ENCODE measurements at places on chromosomes 16 and 17.

DNA sequence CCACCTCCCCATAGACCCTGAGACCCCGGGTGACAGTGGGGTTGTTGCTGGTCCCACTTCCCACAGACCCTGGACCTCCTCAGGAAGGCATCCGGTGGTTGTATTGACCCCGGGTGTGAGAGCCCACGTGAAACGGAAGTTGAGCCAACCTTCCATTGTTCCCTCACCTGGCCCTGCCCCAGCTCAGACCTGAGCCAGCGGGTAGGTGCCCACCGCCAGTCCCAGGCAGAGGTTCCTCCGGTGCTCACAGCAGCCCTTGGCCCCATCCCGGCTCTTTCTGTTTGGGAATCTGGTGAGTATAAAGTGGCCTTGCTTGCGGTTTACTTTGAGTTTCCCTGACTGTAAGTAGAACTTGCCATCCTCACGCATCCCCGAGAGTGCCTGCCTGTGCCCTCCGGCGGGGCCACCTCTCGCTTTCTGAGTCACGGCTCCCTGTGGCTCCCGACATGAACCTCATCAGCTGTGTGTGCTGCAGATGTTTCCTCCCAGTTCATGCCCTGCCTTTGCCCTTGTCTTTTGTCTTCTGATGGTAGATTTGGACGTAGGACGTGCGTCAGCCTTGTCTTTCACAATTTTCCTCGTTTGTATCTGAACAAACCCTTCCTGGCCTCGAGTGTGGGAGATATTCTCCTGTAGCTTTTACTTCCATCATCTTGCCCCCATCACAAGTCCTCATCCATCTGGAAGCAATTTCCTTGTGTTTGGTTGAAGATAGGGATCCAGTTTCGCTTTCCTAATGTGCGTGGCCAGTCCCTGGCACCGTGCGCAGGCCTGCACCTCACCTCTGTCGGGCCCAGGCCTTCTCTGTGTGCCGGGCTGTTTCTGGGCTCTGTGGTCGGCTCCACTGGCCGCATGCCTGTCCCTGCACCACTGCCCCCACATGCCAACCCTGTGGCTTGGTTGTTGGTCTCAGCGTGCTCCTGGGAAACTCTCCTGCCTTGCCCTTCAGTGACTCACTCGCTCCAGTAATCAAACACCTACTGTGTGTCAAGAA, 76.0 kb downstream of the METRNL start:
- DNase-seq, result no peak

DNA sequence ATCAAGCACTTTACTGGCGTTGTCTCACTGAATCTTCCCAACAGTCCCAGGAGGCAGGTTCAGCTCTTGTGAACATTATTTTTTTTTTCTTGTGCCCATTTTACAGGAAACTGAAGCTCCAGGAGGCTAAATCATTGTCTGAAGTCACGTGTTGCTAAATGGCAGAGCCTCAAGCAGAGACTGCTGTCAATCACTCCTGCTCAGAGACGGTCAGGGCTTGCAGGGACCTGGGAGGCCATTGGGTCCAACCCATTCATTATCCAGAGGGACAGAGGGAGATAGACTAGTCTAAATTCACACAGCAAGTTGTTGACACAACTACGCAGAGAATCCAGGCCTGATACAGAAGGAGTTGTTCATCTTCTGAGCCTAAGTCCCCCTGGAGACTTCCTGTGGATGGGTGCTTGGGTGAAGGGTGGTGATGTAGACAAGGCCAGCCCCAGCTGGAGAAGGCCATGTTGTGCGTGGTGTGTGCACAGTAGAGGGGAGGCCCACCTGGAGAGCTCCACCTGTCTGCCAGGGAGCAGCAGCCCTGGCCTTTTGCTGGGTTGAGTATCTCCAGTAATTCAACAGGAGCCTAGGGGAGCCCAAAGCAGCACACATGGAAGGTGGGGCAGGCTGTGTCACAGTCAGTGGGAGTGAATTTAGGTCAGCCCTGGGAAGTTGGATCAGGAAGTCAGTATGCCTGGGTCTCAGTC, 24.3 kb upstream of the C1QL1 start:
- no peak for DNase-seq

GRCh38 chr17:45949755-45950320, 49.2 kb upstream of the STH start:
- DNase-seq, result no peak

- DNase-seq, result no peak
These were observed 97.9 kb upstream of the ZNF750 start for GRCh38 chr17:82937411-82938371.

DNA sequence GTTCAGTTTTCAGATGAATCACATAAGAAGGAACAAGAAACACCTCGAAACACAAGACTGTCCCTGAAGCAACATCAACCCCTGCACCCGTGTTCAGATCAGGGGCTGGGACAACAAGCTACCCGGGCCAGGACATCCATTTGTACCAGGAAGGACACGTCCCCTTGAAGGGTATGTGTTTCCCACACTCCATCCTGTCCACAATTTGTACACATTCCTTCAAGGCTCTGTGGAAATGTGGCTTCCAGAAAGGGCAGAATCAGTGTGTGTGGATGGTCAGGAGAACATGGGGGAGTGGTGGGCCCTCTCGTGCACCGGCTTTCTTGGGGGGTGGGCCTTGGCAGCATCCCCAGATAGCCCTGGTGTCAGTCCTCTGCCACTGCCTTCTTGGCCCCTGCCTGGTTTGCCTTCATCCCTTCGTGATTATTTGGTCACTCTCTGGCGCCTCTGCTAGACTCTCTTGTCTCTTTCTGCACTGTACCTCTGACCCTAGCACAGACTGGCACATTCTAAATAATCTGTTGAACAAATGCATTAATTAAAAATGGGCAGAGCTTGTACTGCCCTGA, 10.3 kb downstream of the KIFC3 start:
- DNase-seq, result no peak

GRCh38 chr17:48592577-48592976, 1.0 kb downstream of the HOXB5 start:
- DNase-seq, result no peak

- peak; percentile 58 for DNase-seq
These were observed 254.4 kb downstream of the C16orf95 start for GRCh38 chr16:87062569-87063442.

GRCh38 chr17:45848868-45849535, 4.3 kb downstream of the SPPL2C start:
- DNase-seq, result no peak

DNA sequence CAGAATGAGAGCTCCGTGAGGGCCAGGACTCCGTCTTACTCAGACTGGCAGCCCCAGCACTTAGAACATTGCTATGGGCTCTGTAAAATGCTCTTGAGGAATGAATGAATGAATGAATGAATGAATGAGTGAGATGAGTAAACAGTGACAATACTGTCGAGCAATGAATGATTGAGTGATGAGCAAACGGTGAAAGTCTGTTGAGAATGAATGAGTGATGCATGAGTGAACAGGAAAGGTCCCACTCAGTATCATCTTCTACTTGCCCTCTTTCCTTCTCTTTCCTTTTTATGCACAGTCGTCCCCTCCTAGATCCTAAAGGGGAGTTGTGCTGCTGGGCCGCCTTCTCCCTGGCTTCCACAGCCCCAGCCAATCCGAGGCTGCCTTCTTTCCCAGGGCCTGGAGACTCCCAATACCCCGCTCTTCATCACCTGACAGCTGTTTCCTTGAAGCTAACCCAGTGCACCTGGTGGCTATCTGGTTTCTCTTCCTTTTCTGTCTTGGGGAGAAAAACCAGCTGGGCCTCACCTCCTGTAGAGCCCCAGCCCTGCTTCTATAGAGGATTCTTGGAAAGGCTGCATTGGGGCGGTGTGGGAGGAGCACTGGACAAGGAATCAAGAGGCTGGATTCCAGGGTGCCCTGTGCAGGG, 32.7 kb upstream of the CACNG1 start:
- DNase-seq, result no peak

- DNase-seq, result no peak
These were observed 37.4 kb downstream of the RHBDL3 start for GRCh38 chr17:32302860-32303649.

DNA sequence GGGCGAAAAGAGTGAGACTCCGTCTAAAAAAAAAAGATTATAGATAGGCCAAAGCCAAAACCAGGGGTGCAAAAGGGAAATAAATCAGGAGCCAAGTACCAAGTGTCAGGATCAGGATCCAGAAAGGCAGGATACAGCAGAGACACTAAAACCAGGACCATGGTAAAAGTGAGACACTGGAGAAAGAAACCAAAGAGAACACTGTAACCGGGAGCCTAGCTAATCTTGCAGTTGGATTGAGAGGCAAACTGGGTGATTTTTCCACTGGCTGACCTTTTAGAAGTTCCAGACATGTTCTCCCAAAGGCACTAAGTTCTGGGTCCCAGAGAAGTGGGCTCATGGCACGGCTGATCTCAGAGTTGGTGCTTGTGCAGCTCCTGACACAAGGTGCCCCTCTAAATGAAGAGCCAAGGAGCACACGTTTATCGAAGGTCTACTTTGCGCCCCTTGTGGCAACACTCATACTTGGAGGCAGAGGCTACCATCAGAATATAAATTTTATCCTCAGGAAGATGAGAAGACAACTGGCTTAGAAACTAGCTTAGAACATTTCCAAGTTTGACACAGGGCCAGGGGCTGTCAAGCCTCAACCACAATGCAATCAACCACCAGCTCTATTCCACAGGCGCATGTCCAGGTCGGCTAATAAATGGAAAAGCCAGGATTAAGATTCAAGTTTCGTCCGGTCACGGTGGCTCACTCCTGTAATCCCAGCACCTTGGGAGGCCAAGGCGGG, 27.5 kb upstream of the HELZ start:
- DNase-seq, result no peak

DNA sequence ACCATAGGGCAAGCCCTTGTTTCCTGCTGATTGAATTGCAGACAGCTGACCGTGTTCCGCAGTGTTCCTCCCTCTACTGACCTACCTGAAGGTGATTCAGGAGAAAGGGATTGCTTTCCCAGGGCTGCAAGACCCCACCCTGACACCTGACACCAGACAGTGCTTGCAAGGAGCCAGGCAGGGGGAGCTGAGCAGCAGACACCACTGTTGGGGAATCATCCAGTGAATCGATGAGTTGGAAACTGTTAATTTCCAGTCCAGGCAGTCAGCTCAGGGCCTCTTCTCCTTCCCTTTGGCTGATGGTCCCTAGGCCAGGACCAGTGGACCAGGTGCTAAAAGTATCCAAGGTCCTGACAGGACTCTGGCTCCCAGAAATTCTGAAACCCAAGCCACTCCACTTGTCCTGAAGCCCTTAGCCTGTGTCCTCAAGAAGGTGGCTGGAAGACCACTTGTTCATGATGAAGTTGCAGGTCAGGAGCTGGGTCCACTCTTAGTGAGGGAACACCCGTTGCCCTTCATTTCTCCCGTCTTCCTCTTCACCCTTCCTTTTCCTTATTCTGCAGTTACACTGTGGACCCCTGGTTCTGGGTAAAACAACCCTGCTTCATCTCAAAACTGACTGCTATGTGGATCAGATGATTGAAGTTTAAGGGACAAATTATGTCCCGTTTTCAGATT, 9.5 kb upstream of the UNK start:
- DNase-seq, result no peak

DNA sequence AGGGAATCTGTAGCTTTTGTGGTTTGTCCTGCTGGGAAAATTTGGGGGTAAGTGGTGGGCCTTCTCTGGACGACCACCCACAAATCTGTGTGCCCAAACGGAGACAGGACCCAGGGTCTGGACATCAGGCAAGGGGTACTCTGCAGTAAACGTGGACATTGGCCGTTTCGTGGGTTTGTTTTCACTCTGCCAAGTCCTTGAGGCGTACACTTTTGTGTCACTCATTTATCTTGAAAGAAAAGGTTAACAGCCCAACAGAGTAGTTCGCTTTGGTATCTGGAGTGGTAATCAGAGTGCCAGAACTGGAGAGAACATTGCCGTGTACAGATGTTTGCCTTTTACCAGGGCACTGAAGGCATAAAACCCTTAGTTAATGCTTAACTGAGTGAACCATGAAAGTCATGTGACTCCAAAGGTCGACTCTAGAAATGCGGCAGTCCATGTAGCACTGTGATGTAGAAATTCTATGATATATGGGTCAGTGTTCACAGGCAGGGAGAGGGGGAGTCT, 15.4 kb downstream of the NAA60 start:
- no peak for DNase-seq

DNA sequence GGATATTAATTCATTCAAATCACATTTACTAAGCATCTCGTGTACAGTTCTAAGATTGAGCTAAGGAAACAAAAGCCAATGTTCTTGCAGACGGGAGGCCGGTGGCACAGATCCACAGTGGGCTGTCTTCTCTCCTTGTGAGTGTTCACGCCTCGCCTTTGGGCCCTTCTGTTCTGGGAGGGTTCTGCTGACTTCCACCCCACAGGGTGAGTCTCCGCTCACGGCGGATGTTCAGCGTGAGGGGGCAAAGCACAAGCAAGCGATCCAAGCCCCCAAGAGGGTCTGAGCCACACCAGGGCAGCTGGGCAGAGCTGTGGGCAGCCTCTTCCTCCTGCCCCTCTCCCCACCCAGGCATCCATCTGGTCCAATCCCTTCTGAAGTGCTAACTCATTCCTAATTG, 84.3 kb upstream of the DOC2B start:
- DNase-seq, result no peak

- DNase-seq, result peak; percentile 73
These were observed 419.4 kb downstream of the PMP22 start for GRCh38 chr17:14845591-14846281.

GRCh38 chr16:21302898-21303528, 24.9 kb upstream of the CRYM start:
- no peak for DNase-seq

- no peak for DNase-seq
These were observed 9.9 kb downstream of the GINS2 start for GRCh38 chr16:85678821-85679220.

DNA sequence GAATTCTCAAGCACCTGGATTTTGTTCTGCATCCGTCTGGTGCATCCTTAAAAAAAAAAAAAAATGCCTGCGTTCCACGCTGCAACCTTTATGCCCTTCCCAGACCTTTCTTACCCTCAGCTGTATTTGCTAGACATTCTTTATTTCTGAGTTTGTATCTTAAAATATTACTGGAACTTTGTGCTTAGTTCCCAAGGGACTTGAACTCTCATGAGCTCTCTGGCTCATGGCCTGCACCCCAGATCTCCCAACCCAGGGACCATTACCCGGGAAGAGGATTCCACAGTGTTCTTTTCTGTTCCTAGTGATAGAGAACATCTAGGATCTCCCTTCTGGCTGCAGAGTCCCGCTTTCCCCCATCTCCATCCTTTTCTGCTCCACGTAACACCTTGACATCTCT, 28.9 kb upstream of the CLEC18A start:
- DNase-seq, result no peak

DNA sequence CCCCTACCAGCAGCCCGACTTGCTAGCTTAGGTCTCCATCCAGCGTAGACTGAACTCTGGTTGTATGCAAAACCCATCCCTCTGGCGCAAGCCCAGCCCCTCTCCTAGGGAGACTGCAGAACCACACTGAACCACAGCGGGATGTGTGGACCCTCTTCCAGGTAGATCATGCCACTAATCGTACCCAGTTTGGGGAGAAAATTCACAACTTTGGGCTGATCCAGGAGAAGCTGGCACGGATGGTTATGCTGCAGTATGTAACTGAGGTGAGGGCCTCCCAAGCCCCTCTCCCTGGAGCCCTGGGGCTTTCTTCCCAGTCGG, 3.2 kb downstream of the ACADVL start:
- DNase-seq, result no peak

DNA sequence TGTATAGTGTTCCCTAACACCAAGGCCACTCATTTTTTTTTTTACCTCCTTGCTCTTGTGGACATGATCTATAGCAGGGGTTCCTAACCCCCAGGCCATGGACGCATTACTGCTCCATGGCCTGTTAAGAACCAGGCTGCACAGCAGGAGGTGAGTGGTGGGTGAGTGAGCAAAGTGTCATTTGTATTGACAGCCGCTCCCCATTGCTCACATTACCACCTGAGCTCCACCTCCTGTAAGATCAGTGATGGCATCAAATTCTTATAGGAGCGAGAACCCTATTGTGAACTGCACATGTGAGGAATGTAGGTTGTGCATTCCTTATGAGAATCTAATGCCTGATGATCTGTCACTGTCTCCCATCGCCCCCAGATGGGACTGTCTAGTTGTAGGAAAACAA, 342.0 kb downstream of the SOX9 start:
- DNase-seq, result no peak
